A673 (cell line): ENCODE measurements at places on chromosomes 7 and 10. TPM values are rescaled to one million over a fixed set of nuclear protein-coding genes. Genes with fewer than 3 reads are reported as not detected.

- no peaks in the 10 kb centered on the region for H3K36me3 ChIP-seq
- H3K4me3 ChIP-seq = no peak overlapping the region
- DNase-seq = no peak
- H3K27me3 ChIP-seq = no peaks in the 10 kb centered on the region
Measured at GRCh38 chr7:73431041-73431835, 2.3 kb upstream of the FZD9 start.

DNA sequence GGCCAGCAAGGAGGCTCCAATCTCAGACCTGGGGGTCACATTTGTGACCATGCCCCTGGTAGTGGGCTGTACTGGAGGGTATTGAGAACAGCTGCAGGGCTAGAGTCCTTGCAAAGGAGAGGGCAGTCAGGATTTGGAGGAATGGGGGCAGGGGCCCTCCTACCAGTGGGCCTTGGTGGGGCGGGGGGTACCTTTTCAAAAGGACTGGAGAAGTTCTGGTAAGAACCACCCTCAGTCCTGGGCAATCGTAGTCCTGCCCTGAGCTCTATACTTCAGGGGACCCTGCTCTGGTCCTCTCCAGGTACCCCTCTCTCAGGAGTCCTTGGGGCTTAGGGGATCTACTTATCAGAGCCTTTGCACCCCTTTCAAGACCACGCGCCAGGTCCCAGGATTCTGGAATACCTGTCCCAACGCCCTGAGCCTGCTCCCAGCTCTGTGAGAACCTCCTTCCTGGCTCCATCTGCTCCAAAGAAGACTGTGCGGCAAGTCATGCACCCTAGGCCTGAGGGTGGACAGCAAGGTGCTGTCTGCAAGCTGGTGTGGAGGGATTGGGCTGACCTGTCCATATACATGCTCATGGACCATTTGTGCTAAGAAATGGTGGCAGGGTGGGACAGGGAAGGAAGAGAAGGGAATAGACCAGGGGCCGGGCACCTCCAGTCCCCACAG lies 134.1 kb upstream of the EEPD1 start:
- no peaks in the 10 kb centered on the region for H3K36me3 ChIP-seq
- H3K27ac ChIP-seq = no peak overlapping the region
- no peaks in the 10 kb centered on the region for H3K4me1 ChIP-seq
- H3K4me3 ChIP-seq = no peak overlapping the region

- H3K27ac ChIP-seq = no peak overlapping the region
- no peaks in the 10 kb centered on the region for H3K36me3 ChIP-seq
- DNase-seq = no peak
- H3K27me3 ChIP-seq = no peaks in the 10 kb centered on the region
- no peak overlapping the region for H3K4me3 ChIP-seq
Measured at GRCh38 chr7:95041031-95041430, 133.6 kb downstream of the PPP1R9A start.

DNA sequence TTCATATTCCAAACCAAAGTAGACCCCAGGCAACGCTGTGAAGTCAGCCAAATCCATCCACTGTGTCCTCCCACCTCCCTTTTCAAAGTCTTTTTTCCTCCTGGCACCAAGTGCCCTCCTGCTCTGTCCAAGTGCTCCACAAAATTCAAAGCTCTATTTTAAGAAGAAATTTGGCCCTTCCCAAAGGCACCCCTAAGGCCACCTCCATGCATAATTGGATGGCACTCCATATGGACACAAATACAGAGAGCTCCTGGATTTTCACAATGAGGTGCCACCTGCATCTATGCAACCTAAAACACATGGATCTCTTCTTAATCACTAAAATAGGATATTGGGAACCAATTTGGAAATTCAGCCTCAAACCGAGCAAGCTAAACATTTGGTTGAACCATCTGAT lies 121.6 kb downstream of the RELN start:
- H3K4me3 ChIP-seq = no peak overlapping the region
- H3K4me1 ChIP-seq = no peaks in the 10 kb centered on the region
- H3K36me3 ChIP-seq = no peaks in the 10 kb centered on the region
- H3K27ac ChIP-seq = no peak overlapping the region
- H3K27me3 ChIP-seq = peaks cover 79% of the 10 kb centered on the region

- H3K4me3 ChIP-seq = no peak overlapping the region
- DNase-seq = no peak
- H3K27ac ChIP-seq = no peak overlapping the region
- H3K4me1 ChIP-seq = no peaks in the 10 kb centered on the region
- H3K27me3 ChIP-seq = no peaks in the 10 kb centered on the region
Measured at GRCh38 chr10:90430186-90430585, 427.7 kb downstream of the HTR7 start.

DNA sequence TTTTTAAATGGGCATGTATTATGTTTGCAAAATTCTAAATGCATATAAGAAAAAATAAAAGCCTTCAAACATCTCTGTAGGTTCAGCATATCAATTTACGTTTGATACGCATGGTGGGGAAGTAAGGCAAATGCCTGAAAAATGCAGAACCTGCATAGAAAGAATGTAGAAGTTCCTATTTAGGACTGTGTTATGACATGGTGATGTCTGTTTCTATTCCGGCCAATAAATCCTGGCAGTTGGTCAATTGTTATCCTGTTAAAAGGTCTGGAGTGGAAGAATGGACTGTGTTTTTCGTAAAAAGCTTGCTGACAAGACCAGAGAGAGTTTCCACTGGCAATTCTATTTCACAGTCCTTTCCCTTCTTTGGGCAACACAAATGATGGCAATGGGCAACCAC lies 49.6 kb upstream of the CAV2 start:
- no peak overlapping the region for H3K4me3 ChIP-seq
- peak overlapping the region; percentile 61 for H3K27ac ChIP-seq
- peaks cover 49% of the 10 kb centered on the region for H3K4me1 ChIP-seq
- no peaks in the 10 kb centered on the region for H3K27me3 ChIP-seq

DNA sequence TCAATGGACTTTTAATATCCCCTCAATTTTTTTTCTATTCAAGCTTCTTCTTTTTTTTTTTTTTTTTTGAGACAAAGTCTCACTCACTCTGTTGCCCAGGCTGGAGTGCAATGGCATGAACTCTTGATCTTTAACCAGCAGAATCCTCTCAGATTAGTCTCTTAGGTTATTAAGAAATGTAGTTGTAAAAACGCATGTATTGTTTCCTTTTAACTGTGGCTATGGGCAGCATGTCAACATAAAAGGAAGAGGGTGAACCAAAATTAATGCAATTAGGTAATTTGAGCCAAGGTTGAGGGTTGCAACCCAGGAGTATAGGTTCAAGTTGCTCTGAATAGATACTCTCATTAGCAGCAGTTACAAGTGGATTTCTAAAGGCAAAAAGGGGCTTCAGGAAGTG lies 4.3 kb upstream of the GSTO1 start:
- H3K4me1 ChIP-seq = peaks cover 7% of the 10 kb centered on the region
- peaks cover 5% of the 10 kb centered on the region for H3K27me3 ChIP-seq
- H3K4me3 ChIP-seq = no peak overlapping the region
- H3K36me3 ChIP-seq = no peaks in the 10 kb centered on the region

- H3K36me3 ChIP-seq = no peaks in the 10 kb centered on the region
- H3K4me3 ChIP-seq = no peak overlapping the region
- H3K27ac ChIP-seq = peak overlapping the region; percentile 52
Measured at GRCh38 chr7:18550574-18550973, 55.0 kb downstream of the HDAC9 start.

DNA sequence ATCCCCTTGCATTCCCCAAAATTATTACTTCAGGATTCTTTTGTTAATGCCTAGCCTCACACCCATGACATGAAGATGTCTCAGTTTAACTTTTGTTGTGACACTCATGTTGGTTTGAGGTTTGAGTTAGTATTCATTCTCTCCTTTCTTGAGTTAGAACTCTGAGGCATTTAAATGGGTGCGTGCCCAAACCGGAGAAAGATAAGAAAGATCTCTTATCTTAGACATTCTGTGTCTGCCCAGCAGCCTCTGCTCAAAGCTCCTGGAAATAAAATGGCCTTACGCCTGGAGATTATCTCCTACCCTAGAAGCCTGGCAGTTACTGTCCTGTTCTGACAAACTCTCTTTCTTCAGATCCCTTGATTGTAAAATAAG lies 26.3 kb downstream of the WBP1L start:
- no peak for DNase-seq
- no peaks in the 10 kb centered on the region for H3K27me3 ChIP-seq
- no peak overlapping the region for H3K27ac ChIP-seq
- H3K4me3 ChIP-seq = no peak overlapping the region
- H3K36me3 ChIP-seq = no peaks in the 10 kb centered on the region

DNA sequence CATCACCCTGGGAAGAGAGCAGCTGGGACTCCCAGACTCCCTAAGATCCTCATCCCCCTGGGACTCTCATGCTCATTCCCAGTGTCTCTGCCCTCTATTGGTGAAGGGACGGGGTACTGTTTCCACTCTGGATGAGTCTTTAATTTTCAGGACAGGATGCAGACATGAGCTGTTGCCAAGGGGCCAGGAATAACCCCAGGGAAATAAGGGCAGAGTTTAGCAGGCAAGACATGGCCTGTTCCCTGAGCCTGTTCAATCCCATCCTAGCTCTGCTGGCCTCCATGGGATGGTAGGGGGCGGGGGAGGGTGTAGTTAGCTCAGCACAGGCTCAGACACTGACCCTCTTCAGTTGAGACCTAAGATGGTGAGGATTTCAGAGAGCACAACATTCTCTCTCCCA lies 14.0 kb downstream of the C10orf105 start:
- no peaks in the 10 kb centered on the region for H3K4me1 ChIP-seq
- H3K4me3 ChIP-seq = no peak overlapping the region
- no peaks in the 10 kb centered on the region for H3K36me3 ChIP-seq
- no peaks in the 10 kb centered on the region for H3K27me3 ChIP-seq
- DNase-seq = no peak
- no peak overlapping the region for H3K27ac ChIP-seq

DNA sequence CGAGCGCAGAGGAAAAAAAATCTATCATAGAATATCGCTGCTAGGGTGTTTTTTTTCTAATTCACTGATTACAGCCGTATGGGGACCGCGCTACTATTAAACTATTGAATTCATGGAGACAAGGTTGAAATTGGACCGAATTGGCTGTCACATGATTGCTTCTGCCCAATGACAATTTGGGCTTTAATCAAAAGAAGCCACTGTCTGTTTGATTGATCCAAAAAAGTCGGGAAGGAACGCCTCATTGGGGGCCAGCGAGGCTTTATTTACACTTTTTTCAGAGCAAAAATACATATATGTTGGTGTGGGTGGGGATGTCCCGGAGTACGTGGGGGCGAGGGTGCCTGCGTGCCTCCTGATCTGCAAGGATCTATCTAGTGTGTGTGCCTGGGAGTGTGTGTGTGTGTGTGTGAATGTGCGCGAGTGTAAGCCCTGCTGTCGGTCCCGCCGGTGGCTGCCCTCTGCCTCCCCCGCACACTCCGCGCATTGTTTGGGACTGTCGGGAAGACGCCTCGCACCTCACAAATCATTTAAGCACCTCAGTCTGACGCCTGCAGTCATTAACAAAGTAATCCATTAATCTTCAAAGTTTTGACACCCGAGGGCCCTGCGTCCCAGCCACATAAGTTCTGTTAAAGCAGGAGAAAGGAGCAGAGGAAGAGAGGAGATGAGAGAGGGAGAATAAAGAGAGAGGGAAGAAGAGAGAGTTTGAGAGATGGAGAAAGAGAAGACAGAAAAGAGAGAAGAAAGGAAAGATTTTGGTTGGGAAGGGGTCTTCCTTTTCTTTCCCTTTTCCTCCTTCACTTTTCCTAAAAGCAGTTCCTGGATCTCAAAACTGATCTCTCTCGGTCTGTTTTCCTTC lies at the start of gene HOXA2:
Gene HOXA2, minus strand, starts transcription at position 103 of the 862 bp plus-strand sequence. CDS start 183 bp downstream, outside the sequence.
- no peak for DNase-seq
- H3K27me3 ChIP-seq = peaks cover 100% of the 10 kb centered on the region
- no peaks in the 10 kb centered on the region for H3K36me3 ChIP-seq
- H3K27ac ChIP-seq = no peak within 1 kb of the TSS
- no peaks in the 10 kb centered on the region for H3K4me1 ChIP-seq

DNA sequence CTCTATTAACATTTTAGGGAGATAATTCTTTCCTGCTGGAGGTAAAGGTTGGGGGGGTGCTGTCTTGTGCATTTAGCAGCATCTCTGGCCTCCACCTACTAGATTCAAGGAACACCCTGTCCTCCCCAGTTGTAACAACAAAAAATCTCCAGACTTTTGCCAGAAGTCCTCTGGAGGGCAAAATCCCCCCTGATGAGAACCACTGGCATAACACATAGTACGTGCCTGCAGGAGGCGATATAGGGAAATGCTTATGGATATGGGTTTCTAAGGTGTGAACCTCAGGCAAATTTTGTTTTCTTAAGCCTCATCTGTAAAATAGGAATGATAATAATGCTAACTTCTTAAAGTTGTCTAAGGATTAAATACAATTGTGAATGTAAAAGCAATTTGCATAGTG lies 2.9 kb upstream of the OSBPL3 start:
- H3K27me3 ChIP-seq = no peaks in the 10 kb centered on the region
- peaks cover 11% of the 10 kb centered on the region for H3K4me1 ChIP-seq
- H3K27ac ChIP-seq = no peak overlapping the region
- H3K4me3 ChIP-seq = peak overlapping the region; percentile 82
- peak; percentile 52 for DNase-seq

- H3K36me3 ChIP-seq = no peaks in the 10 kb centered on the region
- H3K4me3 ChIP-seq = no peak overlapping the region
- no peaks in the 10 kb centered on the region for H3K27me3 ChIP-seq
- H3K4me1 ChIP-seq = peaks cover 13% of the 10 kb centered on the region
- H3K27ac ChIP-seq = no peak overlapping the region
- DNase-seq = peak; percentile 34
Measured at GRCh38 chr10:126902157-126902556, 3.1 kb upstream of the DOCK1 start.

DNA sequence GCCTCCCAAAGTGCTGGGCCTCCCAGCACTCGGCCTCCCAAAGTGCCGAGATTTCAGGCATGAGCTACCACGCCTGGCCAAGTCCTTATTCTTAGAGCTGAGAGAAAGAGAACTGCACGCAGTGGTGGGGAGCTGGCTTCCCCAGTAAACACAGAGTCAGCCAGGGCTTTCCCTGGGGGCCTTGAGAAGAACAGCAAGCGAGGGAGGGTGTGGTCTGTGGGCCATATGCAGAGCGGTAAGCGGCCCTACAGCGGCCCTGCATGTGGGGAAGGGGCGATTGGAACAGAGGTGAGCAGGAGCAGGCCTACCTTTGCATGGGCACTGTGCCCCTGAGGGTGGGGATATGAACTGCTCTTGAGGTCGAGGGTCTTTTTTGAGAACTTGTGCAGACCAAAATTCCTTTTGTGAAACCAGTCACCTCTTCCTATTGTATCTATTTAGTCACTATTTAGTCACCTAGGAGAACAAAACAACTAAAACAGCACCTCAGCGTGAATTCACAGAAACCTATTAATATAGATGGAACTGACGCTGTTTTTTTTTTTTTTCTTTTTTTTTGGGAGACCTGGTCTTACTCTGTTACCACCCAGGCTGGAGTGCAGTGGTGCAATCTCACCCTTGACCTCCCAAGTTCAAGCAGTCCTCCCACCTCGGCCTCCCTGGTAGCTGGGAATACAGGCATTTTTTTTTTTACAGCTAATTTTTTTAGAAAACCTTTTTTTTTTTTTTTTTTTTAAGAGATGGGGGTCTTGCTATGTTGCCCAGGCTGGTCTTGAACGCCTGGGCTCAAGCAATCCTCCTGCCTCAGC lies 36.9 kb upstream of the SH2D4B start:
- peaks cover 16% of the 10 kb centered on the region for H3K4me1 ChIP-seq
- H3K27ac ChIP-seq = no peak overlapping the region
- no peaks in the 10 kb centered on the region for H3K36me3 ChIP-seq
- H3K27me3 ChIP-seq = no peaks in the 10 kb centered on the region
- no peak overlapping the region for H3K4me3 ChIP-seq

The ZNF727 gene
- not detected in 2 replicates for total RNA-seq

The ETV1 gene
- 60.1 and 84.1 TPM in 2 replicates for total RNA-seq

The MEST gene
- total RNA-seq = 34.9 and 37.4 TPM in 2 replicates

The LBX1 gene
- not detected in 2 replicates for total RNA-seq
